ENCODE measurements at places on chromosomes 3 and 15. TPM values are rescaled to one million over a fixed set of nuclear protein-coding genes. Genes with fewer than 3 reads are reported as not detected.

GRCh38 chr3:139198929-139199328 is 144.9 kb upstream of the MRPS22 start:
- no peak for DNase-seq

DNA sequence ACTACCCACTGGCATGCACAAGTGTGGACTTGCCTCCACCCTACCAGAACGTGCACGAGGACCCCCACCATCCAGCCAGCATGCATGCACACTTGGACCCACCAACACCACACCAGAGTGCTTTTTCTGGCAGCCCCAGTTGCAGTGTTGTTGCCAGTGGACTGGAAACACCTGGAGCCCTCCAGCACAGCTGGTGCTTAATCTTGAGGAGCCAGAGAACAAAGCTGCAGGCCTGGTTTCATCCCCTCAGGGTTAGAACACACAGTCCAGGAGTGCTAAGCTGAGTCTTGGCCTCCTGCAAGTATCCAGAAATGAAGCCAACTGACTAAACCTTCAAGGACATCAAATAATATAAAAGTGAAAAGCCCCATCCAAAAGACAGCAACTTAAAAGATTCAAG is 888.0 kb downstream of the NTRK3 start:
- no peak for DNase-seq

- DNase-seq, result no peak
These were observed 272.9 kb downstream of the TBC1D5 start for GRCh38 chr3:17469520-17469919.

The CHRM5 gene
- total RNA-seq, result not detected

All from CD8-positive, alpha-beta memory T cell (primary cell).